ENCODE measurements at places on chromosomes 5 and 9.

- DNase-seq, result peak; percentile 57
Observed at GRCh38 chr9:134339183-134339806, 13.0 kb downstream of the RXRA start.

DNA sequence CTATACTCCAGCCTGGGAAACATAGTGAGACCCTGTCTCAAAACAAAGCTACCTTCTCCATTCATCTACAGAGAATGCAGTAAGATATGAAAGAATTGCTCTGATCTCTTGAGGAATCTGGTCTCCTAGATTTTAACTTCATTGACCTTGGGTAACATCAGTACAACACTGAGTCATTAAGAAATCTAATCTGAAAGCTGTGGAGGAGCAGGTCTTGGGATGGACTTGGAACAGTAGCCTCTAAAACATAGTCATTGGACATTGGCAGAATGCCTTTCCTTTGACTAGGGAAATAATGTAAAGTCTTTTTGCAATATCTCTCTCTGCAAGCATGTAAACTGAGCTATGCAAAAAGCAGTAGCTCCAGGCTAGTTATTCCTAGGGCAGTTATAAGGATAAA, 58.1 kb downstream of the KCNN2 start:
- peak; percentile 1 for DNase-seq

GRCh38 chr9:21994556-21995005, at the start of gene CDKN2B-AS1:
Gene CDKN2B-AS1, plus strand, starts transcription at chr9:21994791.
- peak; percentile 62 for DNase-seq

DNA sequence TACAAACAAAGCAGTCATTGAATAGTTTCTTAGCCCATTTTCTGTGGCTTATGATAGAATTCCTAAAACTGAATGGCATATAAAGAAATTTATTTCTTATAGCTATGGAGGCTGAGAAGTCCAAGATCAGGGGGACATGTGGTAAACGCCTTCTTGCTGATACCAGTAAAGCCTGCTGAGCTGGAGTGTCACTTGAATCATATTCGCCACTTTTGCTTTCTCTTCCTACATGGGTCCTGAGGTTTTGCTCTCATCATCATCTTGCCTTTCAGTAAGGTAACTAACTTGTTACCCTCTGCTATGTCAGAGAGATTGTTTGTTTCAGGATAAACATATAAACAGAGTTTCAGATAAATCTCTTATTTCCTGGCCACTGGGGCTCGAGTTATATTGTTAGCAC, 203.3 kb upstream of the DMRT1 start:
- no peak for DNase-seq

- DNase-seq, result no peak
Observed at GRCh38 chr9:115462623-115463022, 344.7 kb upstream of the TNC start.

DNA sequence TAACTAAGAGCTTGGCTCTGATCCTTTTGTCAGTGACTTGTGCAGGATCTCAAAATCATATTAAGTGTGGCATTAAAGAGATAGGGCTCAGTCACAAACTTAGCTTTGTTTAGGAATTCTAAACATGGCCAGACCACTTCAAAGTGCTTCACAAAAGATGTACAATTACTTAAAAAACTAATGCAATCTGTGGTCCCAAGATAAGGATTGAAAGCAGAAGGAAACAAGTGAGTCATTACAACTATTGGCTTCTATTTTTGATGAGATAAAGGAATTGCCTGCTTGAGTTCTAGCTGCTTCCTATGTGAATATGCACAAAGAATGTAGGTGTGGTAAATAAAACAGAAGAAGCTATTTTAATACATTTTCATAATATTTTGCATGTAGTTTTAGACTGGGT, 44.9 kb upstream of the SLC12A2 start:
- DNase-seq, result peak; percentile 32

- peak; percentile 98 for DNase-seq
Observed at GRCh38 chr9:86925686-86926085, 21.6 kb downstream of the GAS1 start.

GRCh38 chr5:112931473-112931872, 9.4 kb upstream of the REEP5 start:
- DNase-seq, result peak; percentile 9

GRCh38 chr9:87615547-87616148, 110.3 kb upstream of the CTSL start:
- no peak for DNase-seq

DNA sequence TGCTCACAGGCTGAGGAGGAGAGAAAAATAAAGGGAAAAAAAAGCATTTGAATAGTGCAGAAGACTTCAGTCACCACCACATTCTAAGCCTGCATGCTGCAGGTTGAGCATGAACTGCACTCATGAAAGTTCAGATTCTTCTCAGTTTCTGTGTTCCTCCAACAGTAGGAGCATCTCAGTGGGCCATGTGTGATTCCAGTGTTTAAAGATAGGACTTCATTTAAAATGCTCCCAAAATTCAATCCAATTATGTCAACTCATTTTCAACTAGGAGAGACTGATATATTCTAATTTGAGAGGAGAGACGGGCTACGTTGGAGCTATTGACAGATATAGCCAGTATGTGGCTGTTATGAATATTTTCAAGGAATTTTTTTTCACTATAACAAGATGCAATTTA, 186.8 kb downstream of the HCN1 start:
- no peak for DNase-seq

DNA sequence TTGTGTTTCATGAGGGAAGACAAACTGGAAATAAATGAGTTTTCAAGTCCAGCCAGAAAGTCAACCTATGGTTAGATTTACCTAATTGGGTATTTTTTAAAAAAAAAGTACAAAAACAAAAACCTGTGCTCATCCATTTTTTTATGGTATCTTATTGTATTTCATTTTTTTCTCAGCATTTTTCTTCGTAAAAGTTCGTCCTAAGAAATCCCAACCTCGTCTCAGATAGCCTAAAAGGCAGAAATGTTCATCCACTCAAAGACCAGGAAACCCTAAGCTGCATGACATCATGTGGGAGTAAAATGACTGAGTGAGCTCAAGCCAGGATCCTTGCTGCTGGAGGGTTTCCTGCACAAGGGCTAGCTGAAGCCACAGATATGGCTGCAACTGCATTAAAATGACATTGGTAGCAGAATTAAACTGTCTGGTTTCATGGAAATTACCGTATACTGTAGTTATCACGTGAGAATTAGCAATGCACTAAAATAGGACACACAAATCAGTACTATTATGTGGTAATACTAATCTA, 70.4 kb downstream of the NFIB start:
- DNase-seq, result no peak

DNA sequence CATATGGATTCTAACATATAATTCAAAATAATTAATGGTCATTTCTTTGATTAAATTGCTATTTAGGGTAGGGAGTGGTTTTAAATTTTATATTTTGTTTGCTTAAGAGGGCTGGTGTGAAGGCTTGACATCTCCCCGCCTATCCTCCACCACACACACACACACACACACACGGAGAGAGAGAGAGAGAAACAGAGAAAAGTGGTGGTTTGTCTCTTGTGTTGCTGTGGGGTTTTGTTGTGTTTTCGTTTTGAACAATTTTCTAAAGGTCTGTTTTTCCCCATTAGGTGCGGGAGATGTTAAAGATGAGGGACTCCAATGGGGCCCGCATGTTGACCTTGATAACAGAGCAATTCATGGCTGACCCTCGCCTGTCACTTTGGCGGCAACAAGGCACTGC, 161.9 kb downstream of the ZSWIM6 start:
- DNase-seq, result no peak

- no peak for DNase-seq
Observed at GRCh38 chr9:111860443-111860842, 36.2 kb upstream of the UGCG start.

- peak; percentile 93 for DNase-seq
Observed at GRCh38 chr9:137506702-137507171, 43.5 kb downstream of the PNPLA7 start.

DNA sequence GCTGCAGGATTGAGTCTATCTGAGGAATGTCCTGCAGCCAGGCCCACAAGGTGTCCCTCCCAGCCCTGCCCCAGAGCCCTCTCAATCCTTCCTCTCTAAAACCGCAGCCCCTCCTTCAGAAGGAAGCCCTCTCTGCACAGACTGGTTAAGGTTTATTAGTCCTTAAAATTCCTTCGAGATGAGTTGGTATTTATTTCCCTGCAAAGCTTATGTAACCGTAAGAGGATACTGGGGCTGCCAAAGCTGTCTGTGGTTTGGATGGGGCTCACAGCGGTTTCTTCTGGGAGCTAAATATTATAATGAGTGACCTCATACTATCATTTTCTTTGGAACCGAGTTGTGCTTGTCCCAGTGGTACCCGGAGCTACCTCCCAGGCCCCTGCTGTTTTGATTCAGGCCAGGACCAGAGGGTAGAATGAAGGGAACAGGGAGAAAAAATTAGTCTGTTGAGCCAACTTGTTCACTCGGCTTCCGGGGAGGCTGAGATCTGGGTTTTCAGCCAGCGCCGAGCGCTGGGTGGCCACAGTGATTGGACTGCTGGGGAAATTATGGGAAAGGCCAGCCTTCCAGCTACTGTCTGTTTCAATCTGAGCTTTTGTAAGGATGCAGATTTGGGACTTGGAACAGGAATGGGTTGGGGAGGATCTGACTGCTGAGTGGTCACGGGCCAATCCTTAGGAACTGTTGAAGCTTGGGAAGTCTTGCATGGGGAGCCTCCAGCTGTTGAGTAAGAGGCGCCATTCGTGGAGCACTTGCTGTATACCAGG, 107.5 kb downstream of the NDFIP1 start:
- peak; percentile 98 for DNase-seq

- peak; percentile 18 for DNase-seq
Observed at GRCh38 chr5:79795764-79796398, 106.2 kb downstream of the CMYA5 start.

- DNase-seq, result no peak
Observed at GRCh38 chr9:31799953-31800609, 584.4 kb upstream of the ACO1 start.

- no peak for DNase-seq
Observed at GRCh38 chr9:33144551-33144950, 22.6 kb downstream of the B4GALT1 start.

DNA sequence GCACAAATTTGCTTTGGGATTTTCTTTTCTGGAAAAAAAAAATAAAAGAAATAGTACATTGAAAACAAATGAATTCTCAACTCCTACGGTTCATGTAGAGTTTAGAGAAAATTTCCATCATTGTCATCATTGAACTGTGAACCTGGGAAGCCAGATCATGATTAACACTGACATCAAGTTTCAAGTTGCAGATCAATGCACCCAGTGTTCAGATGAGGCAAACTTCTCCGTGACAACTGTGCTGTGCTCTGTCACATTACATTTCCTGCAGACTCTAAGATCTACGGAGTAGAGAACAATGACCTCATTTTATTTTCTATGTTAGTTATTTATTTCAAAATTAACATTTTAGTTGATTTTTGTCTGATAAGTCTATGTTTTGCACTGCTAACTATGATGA, 99.7 kb downstream of the MAP1B start:
- no peak for DNase-seq

GRCh38 chr9:33168941-33169544, 1.9 kb upstream of the B4GALT1 start:
- DNase-seq, result no peak

DNA sequence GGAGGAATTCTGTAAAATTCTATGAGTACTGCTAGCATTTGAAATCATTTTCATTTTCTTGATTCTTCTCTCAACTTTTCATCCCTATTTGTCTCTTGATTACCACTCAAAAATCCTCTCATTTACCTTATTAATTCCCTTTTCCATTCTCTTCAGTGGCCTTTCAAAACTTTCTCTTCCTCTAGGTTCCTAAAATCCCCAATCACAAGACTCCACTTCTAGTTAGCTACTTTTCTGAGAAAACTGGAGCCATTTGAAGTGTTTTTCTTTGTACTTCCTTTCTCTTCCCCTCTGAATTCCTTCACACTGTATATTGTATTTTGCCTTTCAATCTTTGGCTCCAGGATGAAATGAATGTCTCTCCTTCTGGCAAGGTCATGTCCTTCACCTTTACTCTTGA, 61.3 kb upstream of the NR4A3 start:
- no peak for DNase-seq

DNA sequence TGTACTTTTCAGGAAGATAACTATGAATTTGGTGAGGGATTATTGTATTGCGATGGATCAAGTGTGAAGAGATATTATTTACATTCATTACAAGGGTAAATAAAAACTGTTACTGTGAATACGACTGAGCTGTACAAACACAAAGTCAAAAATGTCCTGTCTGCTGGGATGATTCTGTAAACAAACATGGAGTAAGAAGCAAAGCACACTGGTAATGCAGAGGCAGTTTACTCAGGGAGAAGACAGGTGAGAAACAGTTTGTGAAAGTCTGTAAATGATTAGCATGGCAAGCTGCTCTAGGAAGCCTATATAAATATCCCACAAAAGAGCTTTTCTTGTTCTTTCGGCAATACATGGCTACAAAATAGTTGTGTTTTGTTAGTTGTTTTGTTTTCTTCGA, 115.4 kb upstream of the GNA14 start:
- no peak for DNase-seq

- DNase-seq, result peak; percentile 90
Observed at GRCh38 chr5:33994845-33995244, 10.4 kb upstream of the SLC45A2 start.

- no peak for DNase-seq
Observed at GRCh38 chr5:135533334-135533733, 2.4 kb downstream of the NEUROG1 start.

- peak; percentile 67 for DNase-seq
Observed at GRCh38 chr9:34612788-34613390, 992 bp upstream of the RPP25L start.

- no peak for DNase-seq
Observed at GRCh38 chr9:112325600-112325999, 7.8 kb downstream of the PTBP3 start.

DNA sequence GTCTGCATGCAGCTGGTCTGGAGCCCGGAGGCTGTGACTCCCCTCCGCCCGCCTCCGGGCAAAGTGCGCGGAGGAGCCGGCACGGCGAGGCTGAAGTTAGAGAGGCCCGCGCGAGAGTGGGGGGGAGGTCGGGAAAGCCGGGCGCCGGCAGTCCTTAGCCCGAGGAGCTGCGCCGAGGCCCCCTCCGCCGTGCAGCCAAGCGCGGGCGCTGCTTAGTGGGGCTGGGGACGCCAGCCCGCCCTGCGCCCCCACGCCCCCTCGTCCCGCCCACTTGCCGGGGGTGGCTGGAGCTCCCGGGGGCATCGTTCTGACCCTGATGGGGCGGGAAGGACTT, 403 bp downstream of the NINJ1 start:
- DNase-seq, result peak; percentile 80

- DNase-seq, result no peak
Observed at GRCh38 chr5:158177146-158177545, 318.2 kb upstream of the CLINT1 start.

DNA sequence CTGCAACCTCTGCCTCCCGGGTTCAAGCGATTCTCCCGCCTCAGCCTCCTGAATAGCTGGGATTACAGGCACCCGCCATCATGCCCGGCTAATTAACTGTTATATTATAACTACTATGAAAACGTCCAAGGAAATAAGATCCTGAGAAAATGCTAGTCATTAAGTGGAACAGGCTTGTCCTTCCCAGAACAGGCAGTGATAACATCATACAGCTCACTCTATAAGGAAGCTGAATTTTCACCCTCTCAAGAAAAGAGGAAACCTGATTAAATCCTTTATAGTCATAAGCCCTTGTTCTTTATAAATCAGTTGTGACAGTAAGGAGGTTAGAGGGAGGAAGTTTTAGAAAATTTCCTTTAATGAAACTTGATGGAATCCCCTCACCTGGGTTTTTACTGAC, 163.9 kb upstream of the CLINT1 start:
- DNase-seq, result no peak

Data from AG10803 (cell line).